ENCODE measurements at places on chromosomes 5 and 9. TPM values are rescaled to one million over a fixed set of nuclear protein-coding genes. Genes with fewer than 3 reads are reported as not detected.
A peak's percentile ranks its signal among the peaks of the same experiment; 100 is the strongest.

RFESD gene
- total RNA-seq, result 0.87 TPM

PCDHGB2 gene
- total RNA-seq, result 1.4 TPM

LCP2 gene
- 0.09 TPM for total RNA-seq

FAXDC2 gene
- 3.6 TPM for total RNA-seq

- DNase-seq, result peak; percentile 50
- no peaks in the 10 kb centered on the region for H3K4me1 ChIP-seq
- no peaks in the 10 kb centered on the region for H3K36me3 ChIP-seq
- no peak overlapping the region for H3K27ac ChIP-seq
Observed at GRCh38 chr9:82606492-82607382, 456.2 kb downstream of the RASEF start.

SEMA6A gene
- total RNA-seq, result 34.2 TPM

- H3K4me1 ChIP-seq, result peaks cover 16% of the 10 kb centered on the region
- H3K27ac ChIP-seq, result peak overlapping the region; percentile 91
- no peaks in the 10 kb centered on the region for H3K36me3 ChIP-seq
- H3K27me3 ChIP-seq, result no peaks in the 10 kb centered on the region
Observed at GRCh38 chr9:131714161-131714646, 25.7 kb downstream of the RAPGEF1 start.

DNA sequence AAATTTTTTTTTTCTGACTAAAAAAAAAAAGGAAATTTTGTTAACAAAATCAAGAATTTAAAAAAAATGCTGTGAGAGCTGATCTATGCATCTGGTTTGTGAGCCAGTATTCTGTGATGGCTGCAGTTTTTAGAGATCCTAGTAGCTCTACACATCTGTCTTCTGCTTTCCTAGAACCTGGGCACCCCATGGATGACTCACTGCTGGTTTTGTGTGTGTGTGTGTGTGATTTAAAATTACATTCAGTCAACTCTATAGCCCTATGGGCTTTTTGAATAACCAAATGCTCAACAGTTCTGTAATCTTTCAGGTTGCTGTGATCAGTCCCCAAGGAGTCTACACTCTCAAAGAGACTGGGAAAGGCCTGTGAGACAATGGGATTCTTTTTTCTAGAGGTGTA, 2.5 kb upstream of the PSMD5 start:
- H3K27me3 ChIP-seq, result no peaks in the 10 kb centered on the region
- DNase-seq, result no peak
- no peak overlapping the region for H3K4me3 ChIP-seq

GRCh38 chr9:134669399-134669955, 27.9 kb downstream of the COL5A1 start:
- peak overlapping the region; percentile 54 for H3K27ac ChIP-seq
- no peak overlapping the region for H3K4me3 ChIP-seq
- peaks cover 62% of the 10 kb centered on the region for H3K4me1 ChIP-seq
- H3K27me3 ChIP-seq, result no peaks in the 10 kb centered on the region

- no peaks in the 10 kb centered on the region for H3K27me3 ChIP-seq
- peaks cover 6% of the 10 kb centered on the region for H3K4me1 ChIP-seq
- no peak for DNase-seq
- no peak overlapping the region for H3K4me3 ChIP-seq
- no peaks in the 10 kb centered on the region for H3K36me3 ChIP-seq
Observed at GRCh38 chr5:139091439-139092156, 106.6 kb downstream of the SIL1 start.

- H3K27me3 ChIP-seq, result no peaks in the 10 kb centered on the region
- peaks cover 29% of the 10 kb centered on the region for H3K4me1 ChIP-seq
- peaks cover 12% of the 10 kb centered on the region for H3K36me3 ChIP-seq
- peak overlapping the region; percentile 91 for H3K27ac ChIP-seq
- peak overlapping the region; percentile 86 for H3K4me3 ChIP-seq
Observed at GRCh38 chr5:140556438-140556837, 835 bp downstream of the SRA1 start.

DNA sequence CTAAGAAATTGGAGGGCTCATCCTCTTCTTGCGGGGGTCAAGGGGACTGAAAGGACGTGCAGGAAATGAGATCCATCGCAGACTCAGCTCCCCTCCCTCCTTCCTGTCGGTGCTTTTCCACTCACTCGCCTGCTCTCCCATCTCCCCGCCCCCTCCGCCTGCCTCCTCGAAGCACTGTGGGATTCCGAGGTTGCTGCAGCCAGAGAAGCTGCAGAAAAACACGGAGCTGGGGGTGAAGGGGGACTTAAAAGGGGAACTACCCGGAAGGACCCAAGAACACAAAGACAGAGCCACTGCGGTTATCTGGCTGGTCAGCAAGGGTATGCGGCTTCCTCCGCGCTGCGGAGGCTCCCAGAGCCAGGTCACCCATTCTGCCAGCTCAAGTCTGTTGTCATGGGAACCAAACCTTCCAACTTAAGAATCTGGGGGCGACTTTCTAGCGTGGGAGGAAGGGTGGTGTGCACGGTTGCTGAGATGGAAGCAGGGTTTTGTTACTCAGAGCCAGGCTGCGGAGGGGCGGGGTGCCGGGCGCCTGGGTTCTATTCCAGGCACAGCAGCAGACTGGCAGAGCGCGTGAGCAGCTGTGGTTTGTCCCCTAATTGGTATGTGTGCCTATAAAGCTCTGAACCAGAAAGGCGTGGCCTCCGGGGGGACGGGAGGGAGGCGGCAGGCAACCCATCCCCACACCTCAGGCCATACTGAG, 24.9 kb downstream of the PCDHGC5 start:
- no peaks in the 10 kb centered on the region for H3K27me3 ChIP-seq
- H3K27ac ChIP-seq, result peak overlapping the region; percentile 93
- peak; percentile 88 for DNase-seq
- peak overlapping the region; percentile 48 for H3K4me3 ChIP-seq
- H3K4me1 ChIP-seq, result peaks cover 48% of the 10 kb centered on the region
- H3K36me3 ChIP-seq, result peaks cover 21% of the 10 kb centered on the region

GRCh38 chr9:76018761-76019160, 128.3 kb downstream of the PCSK5 start:
- no peak overlapping the region for H3K27ac ChIP-seq
- no peaks in the 10 kb centered on the region for H3K4me1 ChIP-seq
- peak; percentile 17 for DNase-seq
- H3K27me3 ChIP-seq, result no peaks in the 10 kb centered on the region

SLC34A1 gene
- not detected for total RNA-seq

DNA sequence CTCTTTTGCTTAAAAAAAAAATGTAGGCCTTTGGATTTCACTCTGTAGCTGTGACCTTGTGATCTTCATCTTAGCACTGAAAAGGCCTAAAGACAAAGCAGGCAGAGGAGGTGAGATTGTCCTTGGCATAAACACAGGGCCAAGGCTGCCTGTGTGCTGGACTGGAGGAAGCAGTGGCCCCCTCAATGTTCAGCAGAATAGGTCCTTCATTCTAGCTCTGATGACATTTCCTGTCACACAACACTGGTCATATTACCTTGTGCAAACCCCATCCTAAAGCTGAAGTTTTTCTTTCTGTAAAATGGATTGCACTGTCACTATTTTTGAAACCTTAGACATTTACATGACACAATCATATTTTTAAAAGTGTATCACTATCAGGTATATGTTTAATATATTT, 147.4 kb downstream of the INSYN2B start:
- no peaks in the 10 kb centered on the region for H3K27me3 ChIP-seq
- DNase-seq, result no peak
- H3K27ac ChIP-seq, result no peak overlapping the region

DNA sequence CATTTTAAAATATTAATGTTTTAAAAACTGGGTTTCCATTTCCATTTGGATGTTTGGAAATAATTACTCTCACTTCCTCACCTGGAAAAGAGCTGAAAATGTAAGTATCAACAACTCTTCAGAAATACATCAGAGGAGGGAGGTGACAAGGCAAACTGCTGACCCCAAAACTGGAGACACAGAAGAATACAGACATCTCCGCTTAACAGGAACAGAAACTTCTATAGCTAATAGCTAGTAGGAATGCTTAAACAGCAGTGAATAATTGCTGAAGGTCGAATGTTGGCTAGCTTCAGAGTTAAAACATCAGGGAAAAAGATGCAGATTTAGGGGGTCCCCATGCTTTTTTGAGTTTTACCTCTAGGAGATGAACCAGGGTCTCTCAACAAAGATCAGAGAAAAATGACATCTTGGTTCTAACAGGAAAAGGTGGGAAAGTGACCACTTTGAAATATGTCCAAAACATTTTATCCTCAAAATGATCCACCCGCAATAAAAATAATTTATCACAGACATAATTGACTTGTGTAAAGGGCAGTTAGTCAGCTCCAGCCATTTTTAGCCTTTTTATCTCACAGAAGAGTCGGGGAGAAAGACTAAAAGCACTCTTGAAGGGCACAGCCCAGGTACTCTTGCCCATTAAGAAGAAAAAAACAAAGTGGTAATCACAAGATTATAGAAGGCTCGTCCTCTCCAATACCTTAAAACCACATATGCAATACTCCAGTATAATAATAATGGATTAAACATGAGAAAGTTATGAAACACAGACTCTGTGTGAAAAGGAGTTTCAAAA, 1474.9 kb downstream of the EFNA5 start:
- DNase-seq, result no peak
- no peak overlapping the region for H3K27ac ChIP-seq
- H3K4me1 ChIP-seq, result no peaks in the 10 kb centered on the region
- H3K27me3 ChIP-seq, result no peaks in the 10 kb centered on the region
- H3K36me3 ChIP-seq, result no peaks in the 10 kb centered on the region

DNA sequence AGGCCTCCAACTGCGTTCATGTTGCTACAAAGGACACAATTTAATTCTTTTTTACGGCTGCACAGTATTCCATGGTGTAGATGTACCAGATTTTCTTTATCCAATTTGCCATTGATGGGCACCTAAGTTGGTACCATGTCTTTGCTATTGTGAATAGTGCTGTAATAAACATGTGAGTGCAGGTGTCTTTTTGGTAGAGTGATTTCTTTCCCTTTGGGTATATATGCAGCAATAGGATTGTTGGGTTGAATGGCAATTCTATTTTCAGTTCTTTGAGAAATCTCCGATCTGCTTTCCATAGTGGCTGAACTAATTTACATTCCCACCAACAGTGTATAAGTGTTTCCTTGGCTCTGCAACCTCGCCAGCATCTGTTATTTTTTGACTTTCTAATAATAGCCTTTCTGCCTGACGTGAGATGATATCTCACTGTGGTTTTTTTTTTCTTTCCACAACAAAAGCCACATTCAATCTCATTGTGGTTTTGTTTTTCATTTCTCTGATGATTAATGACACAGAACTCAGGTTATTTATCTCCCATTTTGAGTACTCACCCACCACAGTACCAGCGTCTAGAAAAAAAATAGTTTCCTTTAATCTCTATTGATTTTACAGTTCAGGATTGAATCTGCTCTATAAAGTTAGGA, 21.9 kb downstream of the ARRDC3 start:
- peak; percentile 63 for DNase-seq
- H3K4me1 ChIP-seq, result no peaks in the 10 kb centered on the region
- H3K4me3 ChIP-seq, result no peak overlapping the region
- no peak overlapping the region for H3K27ac ChIP-seq
- H3K27me3 ChIP-seq, result no peaks in the 10 kb centered on the region

NAIF1 gene
- 10.2 TPM for total RNA-seq

DNA sequence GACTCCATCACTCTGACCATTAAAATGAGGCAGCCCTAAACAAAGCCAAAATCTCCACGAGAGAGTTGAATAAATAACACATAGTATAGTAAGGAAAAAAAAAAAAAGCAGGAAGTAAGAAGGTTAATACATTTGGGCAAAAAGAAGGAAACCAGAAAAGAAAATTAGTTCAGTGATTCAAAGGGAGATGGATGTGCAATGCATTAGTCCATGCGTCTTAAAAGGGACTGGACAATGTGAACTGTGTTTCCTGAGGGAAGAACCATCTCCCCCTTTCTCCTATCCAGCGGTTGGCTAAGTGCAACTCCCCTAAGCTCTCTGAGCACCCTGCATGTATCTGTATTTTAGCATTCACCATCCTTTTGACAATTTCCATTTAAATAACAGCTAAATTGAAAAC, 1.4 kb downstream of the ANKRA2 start:
- no peak overlapping the region for H3K27ac ChIP-seq
- DNase-seq, result no peak
- peaks cover 19% of the 10 kb centered on the region for H3K4me1 ChIP-seq
- H3K27me3 ChIP-seq, result no peaks in the 10 kb centered on the region
- peak overlapping the region; percentile 89 for H3K4me3 ChIP-seq

GRCh38 chr9:123821619-123822018, 108.3 kb downstream of the DENND1A start:
- H3K36me3 ChIP-seq, result no peaks in the 10 kb centered on the region
- H3K27me3 ChIP-seq, result no peaks in the 10 kb centered on the region
- H3K4me1 ChIP-seq, result no peaks in the 10 kb centered on the region
- H3K27ac ChIP-seq, result no peak overlapping the region
- H3K4me3 ChIP-seq, result no peak overlapping the region

ADGRD2 gene
- total RNA-seq, result not detected

- H3K27me3 ChIP-seq, result no peaks in the 10 kb centered on the region
- DNase-seq, result no peak
- no peak overlapping the region for H3K27ac ChIP-seq
- H3K36me3 ChIP-seq, result peaks cover 21% of the 10 kb centered on the region
Observed at GRCh38 chr5:178883815-178884430, 11.8 kb upstream of the ZFP2 start.

GRCh38 chr5:61304590-61305381, 27.3 kb upstream of the ZSWIM6 start:
- H3K4me1 ChIP-seq, result peaks cover 48% of the 10 kb centered on the region
- H3K36me3 ChIP-seq, result no peaks in the 10 kb centered on the region
- peak; percentile 92 for DNase-seq
- no peaks in the 10 kb centered on the region for H3K27me3 ChIP-seq

GRCh38 chr5:108212775-108213346, 169.0 kb downstream of the FBXL17 start:
- H3K4me1 ChIP-seq, result peaks cover 14% of the 10 kb centered on the region
- no peaks in the 10 kb centered on the region for H3K27me3 ChIP-seq
- DNase-seq, result peak; percentile 57
- no peak overlapping the region for H3K4me3 ChIP-seq
- H3K27ac ChIP-seq, result no peak overlapping the region
- no peaks in the 10 kb centered on the region for H3K36me3 ChIP-seq

All from astrocyte (in vitro differentiated cells and primary cell).